ENCODE measurements at places on chromosomes 2 and 18.

DNA sequence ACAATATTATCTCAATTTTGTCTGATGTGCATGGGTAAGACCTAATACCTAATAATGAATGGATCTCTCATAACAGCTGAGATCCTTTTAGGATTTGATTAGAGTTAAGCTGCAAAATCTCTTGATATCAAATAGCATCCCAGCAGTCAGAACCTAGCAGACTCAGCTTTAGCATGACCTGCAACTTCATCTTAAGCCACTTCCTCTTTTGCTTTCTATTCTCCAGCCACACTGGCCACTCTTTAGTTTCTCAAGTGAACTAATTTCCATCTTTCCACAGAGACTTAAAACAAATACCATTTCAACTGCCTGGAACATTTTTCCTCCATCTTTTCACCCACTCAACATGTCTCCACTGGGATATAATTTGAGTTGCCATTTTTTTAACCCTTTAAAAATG is 1251.6 kb upstream of the ZEB2 start:
- DNase-seq = no peak

- DNase-seq = no peak
These were observed 622.3 kb downstream of the ADCYAP1 start for GRCh38 chr18:1526991-1527390.

DNA sequence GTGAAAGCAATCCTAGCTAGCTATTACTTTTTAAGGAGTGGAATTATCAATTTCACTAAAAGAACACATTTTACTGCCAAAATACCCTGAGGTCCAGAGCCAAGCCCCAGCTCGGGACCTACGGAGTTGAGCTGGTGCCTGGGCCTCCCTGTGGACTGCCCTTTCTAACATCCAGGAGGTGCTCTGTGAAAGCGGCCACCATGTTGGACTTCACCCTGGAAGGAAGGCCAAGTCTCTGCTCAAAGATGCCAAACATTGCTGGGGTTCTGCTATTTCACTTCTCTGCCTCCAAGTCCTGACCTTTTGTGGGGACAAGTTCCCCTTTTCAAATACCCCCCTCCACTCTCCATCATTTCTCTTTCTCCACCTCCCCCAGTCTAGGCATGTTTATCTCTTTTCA is 498.7 kb upstream of the RAB6C start:
- no peak for DNase-seq

DNA sequence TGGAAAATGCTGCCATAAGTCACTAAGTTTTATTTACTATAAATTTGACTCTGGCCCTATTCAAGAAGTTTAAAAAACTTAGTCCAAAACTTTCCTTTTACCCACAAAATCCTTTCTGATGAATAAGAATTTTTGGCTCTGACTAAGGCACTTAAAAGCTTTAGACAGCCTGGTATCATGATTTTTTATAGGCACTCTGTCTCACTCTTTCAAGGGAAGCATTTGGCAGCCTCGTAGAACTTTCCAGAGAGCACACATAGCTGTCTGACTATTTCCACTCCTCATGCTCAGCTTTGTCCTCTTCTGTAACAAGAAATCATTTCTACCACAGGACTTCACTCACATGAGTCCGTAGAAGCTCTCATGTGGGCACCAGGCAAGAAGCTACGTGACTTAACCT is 32.3 kb upstream of the XDH start:
- no peak for DNase-seq

GRCh38 chr18:30967701-30968100 is 74.8 kb downstream of the DSC3 start:
- DNase-seq = no peak

- no peak for DNase-seq
These were observed 78.2 kb upstream of the ITGB6 start for GRCh38 chr2:160278101-160278878.

GRCh38 chr2:224997802-224998201 is 44.5 kb downstream of the DOCK10 start:
- no peak for DNase-seq

GRCh38 chr2:169775765-169776164 is 22.9 kb upstream of the SSB start:
- DNase-seq = no peak

DNA sequence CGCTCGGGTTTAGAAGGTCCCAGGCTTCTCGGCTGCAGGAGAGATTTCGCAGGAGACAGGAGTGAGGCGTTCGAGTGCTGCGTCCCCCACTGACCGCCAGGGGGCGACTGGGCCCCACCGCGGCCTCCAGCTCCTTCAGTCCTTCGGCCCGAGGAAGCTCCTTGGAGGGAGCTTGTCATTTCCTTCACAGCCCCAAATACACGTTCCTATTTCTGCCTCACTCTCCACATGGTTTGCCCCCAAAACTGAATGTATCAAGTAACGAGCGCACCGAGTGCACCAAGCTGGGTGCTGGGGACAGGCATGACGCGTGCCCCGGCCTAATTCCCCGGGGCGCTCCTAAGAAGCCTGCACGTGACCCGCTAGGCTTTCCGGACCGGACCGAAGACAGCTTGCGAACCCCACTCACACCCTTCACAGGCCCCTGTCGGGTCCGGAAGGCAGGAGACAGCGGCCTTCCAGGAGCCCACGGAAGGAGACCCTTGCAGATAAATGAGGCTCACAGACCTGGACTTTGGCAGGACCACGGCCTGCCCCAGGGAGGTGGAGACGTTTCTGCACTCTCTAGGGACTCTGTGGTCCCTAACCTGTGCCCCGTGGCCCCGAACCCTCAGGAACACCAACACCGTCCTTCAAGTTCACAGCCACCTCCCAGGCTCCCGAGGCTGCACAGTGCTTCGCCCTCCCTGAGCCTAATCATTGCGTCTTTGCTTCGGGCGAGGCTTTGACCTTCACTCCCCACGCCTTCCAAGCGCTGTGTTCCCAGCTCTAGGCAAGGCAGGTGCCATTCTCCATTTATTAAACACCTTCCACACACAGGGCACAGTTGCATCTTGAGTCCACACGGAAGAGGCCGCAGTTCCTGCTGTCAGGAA is 13.0 kb upstream of the FAHD2A start:
- DNase-seq = no peak

- DNase-seq = no peak
These were observed 266.6 kb downstream of the CYP26B1 start for GRCh38 chr2:71880846-71881610.

- no peak for DNase-seq
These were observed 16.7 kb downstream of the IL1R1 start for GRCh38 chr2:102159295-102159694.

DNA sequence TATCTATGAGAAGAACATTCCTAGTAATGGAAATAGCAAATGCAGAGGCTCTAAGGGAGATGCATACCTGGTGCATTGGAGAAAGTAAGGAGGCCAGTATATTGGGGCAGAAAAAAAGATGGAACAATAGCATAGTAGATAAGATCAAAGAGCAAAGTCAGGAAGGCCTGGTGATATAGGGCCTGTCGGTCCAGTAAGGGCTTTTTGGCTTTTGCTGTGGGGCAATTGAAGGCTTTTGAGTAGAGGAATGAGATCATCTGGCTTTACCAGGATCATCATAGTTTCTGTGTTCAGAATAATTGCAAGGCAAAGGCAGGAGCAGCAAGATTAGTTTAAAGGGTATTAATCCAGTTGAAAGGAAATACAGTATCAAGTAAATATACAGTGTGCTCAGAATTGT is 111.8 kb downstream of the EHBP1 start:
- no peak for DNase-seq

GRCh38 chr2:232022718-232023117 is 61.2 kb downstream of the DIS3L2 start:
- DNase-seq = no peak

- no peak for DNase-seq
These were observed 279.2 kb downstream of the ALPK2 start for GRCh38 chr18:58349650-58350049.

GRCh38 chr2:224557610-224558009 is 27.6 kb downstream of the CUL3 start:
- DNase-seq = no peak

- DNase-seq = no peak
These were observed 272.4 kb downstream of the AGAP1 start for GRCh38 chr2:235766278-235766677.

DNA sequence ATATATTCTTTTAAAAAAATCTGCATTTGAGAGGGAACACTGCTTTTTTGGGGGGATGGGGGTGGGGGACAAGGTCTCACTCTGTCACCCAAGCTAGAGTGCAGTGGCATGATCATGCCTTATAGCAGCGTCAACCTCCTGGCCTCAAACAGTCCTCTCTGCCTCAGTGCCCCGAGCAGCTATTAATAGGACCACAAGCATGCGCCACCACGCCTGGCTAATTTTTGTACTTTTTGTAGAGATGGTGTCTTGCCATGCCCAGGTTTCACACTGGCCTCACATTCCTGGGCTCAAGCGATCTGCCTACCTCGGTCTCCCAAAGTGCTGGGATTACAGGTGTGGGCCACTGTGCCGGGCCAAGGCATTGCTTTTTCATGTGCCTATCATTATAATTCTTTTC is 154.2 kb downstream of the ATAD2B start:
- no peak for DNase-seq

GRCh38 chr2:188434018-188434417 is 142.3 kb downstream of the GULP1 start:
- DNase-seq = no peak

- no peak for DNase-seq
These were observed 379.7 kb downstream of the PTPRM start for GRCh38 chr18:7946734-7947377.

DNA sequence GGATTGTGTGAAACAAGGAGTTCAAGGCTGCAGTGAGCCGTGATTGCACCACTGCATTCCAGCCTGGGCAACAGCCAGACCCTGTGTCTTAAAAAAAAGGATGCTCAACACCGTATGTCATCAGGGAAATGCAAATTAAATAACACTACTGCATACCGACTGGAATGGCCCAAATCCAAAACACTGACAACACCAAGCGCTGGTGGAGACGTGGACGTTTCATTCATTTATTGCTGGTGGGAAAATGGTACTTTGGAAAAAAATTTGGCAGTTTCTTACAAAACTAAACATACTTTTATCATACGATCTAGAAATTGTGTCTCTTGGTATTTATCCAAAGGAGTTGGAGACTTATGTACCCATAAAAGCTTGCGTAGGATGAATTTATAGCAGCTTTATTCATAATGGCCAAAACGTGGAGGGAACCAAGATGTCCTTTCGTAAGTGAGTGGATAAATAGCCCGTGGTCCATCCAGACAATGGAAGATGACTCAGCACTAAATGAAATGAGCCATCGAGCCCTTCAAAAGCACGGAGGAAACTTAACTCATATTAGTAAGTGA is 24.2 kb downstream of the NEU4 start:
- DNase-seq = no peak

GRCh38 chr2:60215386-60215901 is 338.0 kb downstream of the BCL11A start:
- DNase-seq = no peak

- no peak for DNase-seq
These were observed 2.0 kb upstream of the GAL3ST2 start for GRCh38 chr2:241774419-241775222.

- no peak for DNase-seq
These were observed 699.7 kb upstream of the ZNF804A start for GRCh38 chr2:183898641-183899040.

DNA sequence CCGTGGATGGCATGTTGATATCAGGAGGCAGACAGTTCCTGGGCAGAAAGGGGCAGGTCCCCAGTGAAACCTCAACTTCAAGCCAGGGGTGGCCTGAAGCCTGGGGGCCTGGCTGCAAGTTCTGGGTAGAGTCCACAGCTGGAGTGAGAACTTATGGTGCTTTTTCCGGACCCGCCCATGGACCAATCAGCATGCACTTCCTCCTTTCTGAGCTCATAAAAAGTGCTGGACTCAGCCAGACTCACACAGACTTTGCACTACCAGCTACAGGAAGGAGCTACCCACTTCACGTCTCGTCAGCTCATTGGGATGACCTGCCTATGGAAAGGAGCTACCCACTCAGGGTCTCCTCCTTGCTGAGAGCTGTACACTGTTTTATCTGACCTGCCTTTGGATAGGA is 183.1 kb upstream of the MC4R start:
- DNase-seq = no peak

Data from activated CD4-positive, alpha-beta T cell treated with anti-CD3 and anti-CD28 coated beads for 1 hour (primary cell).